ENCODE measurements at places on chromosomes 3 and 15. TPM values are rescaled to one million over a fixed set of nuclear protein-coding genes. Genes with fewer than 3 reads are reported as not detected.

The WWTR1 gene
- 1.5 TPM for polyA plus RNA-seq

The MLH1 gene
- 113 TPM for polyA plus RNA-seq

The RLBP1 gene
- not detected for polyA plus RNA-seq

The TTC21A gene
- polyA plus RNA-seq = 0.93 TPM

The TMEM87A gene
- 16.7 TPM for polyA plus RNA-seq

The AQR gene
- polyA plus RNA-seq = 25.0 TPM

The PRRT3 gene
- polyA plus RNA-seq = 2.8 TPM

The AADAC gene
- polyA plus RNA-seq = not detected

The LDHAL6B gene
- not detected for polyA plus RNA-seq

The CD276 gene
- 2.1 TPM for polyA plus RNA-seq

The SOX2 gene
- not detected for polyA plus RNA-seq

The NCBP2 gene
- polyA plus RNA-seq = 123 TPM

The AP3B2 gene
- 0.03 TPM for polyA plus RNA-seq

The CKMT1A gene
- 7.7 TPM for polyA plus RNA-seq

The NANOGP8 gene
- polyA plus RNA-seq = not detected

The SLC28A2 gene
- not detected for polyA plus RNA-seq

All from K562 (cell line).